ENCODE measurements at places on chromosomes 7 and 10.
A peak's percentile ranks its signal among the peaks of the same experiment; 100 is the strongest.

- no peak for DNase-seq
Measured at GRCh38 chr10:608331-609261, 80.9 kb downstream of the DIP2C start.

GRCh38 chr7:67364441-67365017 lies 367.9 kb downstream of the TYW1 start:
- DNase-seq = no peak

GRCh38 chr10:1290071-1290471 lies 233.9 kb downstream of the WDR37 start:
- DNase-seq = no peak

- no peak for DNase-seq
Measured at GRCh38 chr10:113520261-113520660, 32.6 kb upstream of the HABP2 start.

GRCh38 chr10:45375716-45376231 lies 1.8 kb downstream of the ALOX5 start:
- DNase-seq = no peak

GRCh38 chr10:87058171-87058570 lies 36.5 kb downstream of the GLUD1 start:
- no peak for DNase-seq

GRCh38 chr10:122298598-122299301 lies 27.7 kb downstream of the BTBD16 start:
- peak; percentile 86 for DNase-seq

All from activated effector memory CD4-positive, alpha-beta T cell treated with anti-CD3 and anti-CD28 coated beads, Interleukin-2, amount 50 U/mL, for 16 hours (primary cell).